ENCODE measurements at places on chromosomes 5 and 9.
A peak's percentile ranks its signal among the peaks of the same experiment; 100 is the strongest.

DNA sequence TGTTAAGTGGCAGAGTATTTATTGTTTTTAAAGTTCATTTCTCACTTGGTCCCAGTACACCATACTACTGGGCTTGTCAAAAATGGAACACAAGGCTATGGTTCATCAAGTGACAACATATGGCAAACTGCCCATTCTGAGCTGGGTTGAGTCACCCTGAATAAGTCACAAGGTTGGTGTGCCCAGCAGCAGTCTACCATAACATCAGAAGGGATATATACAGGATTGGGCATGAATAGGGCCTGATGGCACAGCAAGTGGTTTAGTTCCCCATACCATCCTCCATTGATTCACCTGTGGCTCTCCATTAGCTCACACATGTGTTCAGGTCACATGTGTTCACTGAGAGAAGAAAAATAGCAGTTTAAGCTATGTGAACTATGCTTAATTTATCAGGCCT lies 249.8 kb upstream of the PRDM9 start:
- no peak for DNase-seq

- DNase-seq = no peak
Observed at GRCh38 chr5:88269222-88269771, 652 bp upstream of the TMEM161B start.

GRCh38 chr5:132257131-132258101 lies at the start of gene PDLIM4:
Gene PDLIM4, plus strand, starts transcription at chr5:132257696. Its CDS starts 39 bp downstream, at chr5:132257735.
- no peak for DNase-seq

- DNase-seq = no peak
Observed at GRCh38 chr5:7868427-7868772, 431 bp downstream of the FASTKD3 start.

GRCh38 chr9:2674141-2674824 lies 43.0 kb upstream of the KCNV2 start:
- no peak for DNase-seq

- no peak for DNase-seq
Observed at GRCh38 chr9:85228111-85228855, 513.5 kb downstream of the AGTPBP1 start.

GRCh38 chr5:175516933-175517823 lies 38.8 kb downstream of the SFXN1 start:
- no peak for DNase-seq

- DNase-seq = no peak
Observed at GRCh38 chr9:3708751-3709150, 182.9 kb upstream of the RFX3 start.

GRCh38 chr5:55629815-55630214 lies 82.3 kb downstream of the SLC38A9 start:
- DNase-seq = no peak

- no peak for DNase-seq
Observed at GRCh38 chr5:159888860-159889259, 27.4 kb upstream of the ADRA1B start.

DNA sequence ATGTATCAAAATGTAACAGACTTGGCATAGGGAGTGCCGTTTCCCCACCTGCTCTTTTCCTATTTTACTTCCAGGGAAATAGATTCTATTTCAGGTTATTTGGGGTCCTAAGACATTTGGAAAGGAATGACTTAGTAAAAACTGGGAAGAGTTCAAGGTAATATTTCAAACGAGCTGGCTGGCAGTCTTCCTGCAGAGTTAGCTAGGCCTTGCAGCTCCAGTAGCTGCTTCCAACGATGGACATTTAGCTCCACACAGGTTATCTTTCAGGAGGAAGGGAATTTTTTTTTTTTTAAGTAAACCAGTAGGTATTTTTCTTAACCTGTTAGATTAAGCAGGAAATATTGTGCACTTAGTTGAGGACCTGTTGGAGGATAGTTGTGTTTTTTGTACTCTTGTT lies 45.2 kb downstream of the TLE4 start:
- no peak for DNase-seq

GRCh38 chr5:171600741-171601265 lies 181.4 kb downstream of the FGF18 start:
- DNase-seq = no peak

DNA sequence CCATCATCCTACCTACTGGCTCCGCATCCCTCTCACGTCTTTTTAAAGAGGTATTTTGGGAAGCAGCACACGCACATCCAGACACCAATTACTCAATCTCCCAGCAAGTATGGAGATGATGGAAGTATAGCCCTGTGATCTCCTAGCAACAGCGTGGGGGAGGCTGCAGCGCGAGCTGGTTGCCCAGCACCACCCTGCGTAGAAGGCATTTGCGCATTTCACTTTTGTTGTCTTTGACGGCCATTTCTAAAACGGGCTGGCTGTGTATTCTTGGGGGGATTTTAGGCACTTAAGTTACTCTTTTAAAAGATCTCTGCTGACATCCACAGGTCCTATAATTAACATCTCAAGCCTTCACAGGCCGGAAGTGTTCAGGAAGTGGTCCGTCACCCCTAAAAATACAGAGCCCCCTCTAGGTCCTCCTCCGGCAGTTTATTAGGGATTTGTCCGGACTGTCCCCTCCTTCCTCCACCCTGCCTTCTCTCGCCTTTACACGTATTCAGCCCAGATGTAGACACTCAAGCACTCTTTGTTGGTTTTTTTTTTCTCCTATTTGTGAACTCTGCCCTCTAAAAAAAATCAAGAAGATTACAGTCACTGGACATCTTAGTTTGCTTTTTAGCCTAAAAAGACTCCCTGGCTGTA lies 371.4 kb downstream of the NTRK2 start:
- no peak for DNase-seq

- DNase-seq = no peak
Observed at GRCh38 chr5:125348936-125349831, 602.7 kb upstream of the ZNF608 start.

GRCh38 chr5:32562843-32563242 lies 22.5 kb upstream of the SUB1 start:
- no peak for DNase-seq

- no peak for DNase-seq
Observed at GRCh38 chr9:125750627-125751011, 3.4 kb downstream of the PBX3 start.

GRCh38 chr5:142984011-142984410 lies 213.8 kb downstream of the ARHGAP26 start:
- no peak for DNase-seq

DNA sequence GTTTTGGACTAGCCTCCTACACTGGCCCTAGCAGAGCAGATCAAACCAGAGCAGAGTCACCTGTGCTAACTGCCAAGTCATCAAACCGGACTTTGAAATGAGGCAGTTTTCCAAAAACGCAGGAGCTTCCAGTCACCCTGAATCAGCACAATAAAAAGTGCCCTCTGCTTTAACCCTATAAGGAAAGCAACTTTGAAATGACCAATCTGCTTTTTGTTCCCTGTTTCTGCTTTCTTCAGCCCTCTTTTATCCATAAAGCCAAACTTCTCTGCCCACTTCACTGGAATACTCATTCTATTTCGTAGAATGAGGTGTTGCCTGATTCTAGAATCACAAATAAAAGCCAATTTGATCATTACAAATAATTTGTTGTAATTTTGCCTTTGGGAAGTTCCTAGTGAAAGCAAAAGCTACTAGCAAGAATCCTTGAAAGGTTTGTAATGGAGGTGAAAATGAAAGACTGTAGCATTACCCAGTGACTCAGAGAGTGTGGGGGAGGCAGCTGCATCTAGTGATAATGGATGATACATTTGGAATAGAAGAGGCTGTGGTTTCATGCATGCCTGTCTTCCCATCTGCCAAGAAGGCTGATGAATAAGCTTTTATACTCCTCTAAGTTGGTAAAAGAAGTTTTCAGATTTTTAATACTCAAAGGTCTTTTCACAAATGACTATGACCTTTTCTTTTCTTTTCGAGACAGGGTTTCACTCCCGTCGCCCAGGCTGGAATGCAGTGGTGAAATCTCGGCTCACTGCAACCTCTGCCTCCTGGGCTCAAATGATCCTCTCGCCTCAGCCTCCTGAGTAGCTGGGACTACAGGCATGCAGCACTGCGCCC lies 14.9 kb downstream of the SPAAR start:
- no peak for DNase-seq

GRCh38 chr5:133471699-133472098 lies 140.6 kb downstream of the FSTL4 start:
- no peak for DNase-seq

GRCh38 chr5:59107692-59108091 lies 524.8 kb downstream of the RAB3C start:
- no peak for DNase-seq

- DNase-seq = peak; percentile 27
Observed at GRCh38 chr5:83368319-83368718, 103.2 kb upstream of the VCAN start.

- DNase-seq = no peak
Observed at GRCh38 chr5:101534491-101535110, 631.5 kb upstream of the ST8SIA4 start.

DNA sequence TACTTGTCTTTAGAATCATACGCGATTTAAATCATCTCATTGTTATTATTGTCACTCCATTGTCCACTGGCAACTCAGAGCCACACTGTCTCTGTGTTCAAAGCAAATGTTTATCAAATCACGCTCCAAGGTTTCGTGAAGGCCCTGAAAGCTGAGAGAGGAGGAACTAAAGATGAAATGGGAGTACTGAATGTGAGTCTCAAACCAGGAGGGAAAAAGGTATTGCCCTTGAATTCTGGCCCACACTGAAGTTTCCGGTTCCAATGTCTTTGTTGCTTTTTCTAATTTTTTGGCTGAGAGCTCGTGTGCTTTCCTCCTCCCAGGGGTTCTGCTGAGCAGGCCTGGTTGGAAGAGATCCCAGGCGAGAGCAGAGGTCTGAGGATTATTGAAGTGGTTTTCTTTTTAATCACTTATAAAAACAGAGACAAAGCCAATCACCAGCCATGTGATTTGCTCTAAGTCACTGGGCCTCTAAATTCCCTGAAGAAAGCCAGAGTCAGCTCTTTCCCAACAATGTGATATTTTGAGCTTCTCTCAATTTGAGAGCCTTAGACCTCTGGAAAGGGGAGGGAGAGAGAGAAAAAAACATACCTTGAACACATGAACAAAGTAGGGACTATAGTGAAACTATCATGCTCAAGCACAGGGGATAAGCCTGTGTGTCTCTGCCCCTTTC lies 420.8 kb upstream of the GRAMD2B start:
- DNase-seq = peak; percentile 74

DNA sequence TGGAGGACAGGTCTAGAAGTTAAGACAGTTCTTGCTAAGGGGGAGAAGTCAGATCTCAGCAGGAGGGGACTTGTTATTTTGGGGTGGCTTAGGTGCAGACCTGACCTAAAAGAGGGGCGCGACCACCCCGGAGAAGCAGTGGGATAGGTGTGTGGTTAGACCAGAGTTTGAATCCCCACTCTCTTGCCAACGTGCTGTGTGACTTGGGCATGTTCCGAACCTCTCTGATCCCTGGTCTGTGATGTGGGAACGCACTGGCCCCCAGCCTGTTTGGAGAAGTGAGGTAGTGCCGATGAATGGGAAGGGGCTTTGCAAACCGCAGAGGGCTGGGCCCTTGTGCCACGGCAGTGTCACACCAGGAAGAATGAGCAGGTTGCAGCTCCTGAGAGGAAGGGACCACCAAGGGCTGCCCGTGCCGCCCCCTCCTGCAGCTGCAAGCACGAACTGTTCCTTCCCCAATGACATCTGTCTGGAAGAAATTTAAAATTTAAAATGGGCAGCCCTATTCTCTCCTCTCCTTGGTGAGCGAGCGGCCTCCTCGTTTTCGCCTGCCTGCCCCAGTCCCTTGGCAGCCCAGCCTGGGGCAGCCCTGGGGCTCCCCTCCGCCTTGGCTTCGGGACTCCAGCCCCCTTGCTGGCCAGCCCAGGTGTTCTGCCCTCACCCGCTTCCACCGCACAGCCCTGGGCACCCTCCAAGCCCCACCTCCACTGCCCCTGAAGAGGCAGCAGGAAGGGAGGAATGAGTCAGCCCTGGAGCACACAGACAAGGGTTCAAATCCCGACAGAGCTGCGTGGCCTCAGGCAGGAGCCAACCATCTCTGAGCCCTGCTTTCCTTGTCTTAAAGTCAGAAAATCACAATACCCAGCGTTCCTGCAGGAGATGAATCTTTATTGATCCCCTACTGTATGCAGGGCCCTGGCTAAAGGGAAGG lies 1.6 kb downstream of the FIBCD1 start:
- no peak for DNase-seq

- DNase-seq = no peak
Observed at GRCh38 chr9:109775516-109775915, 4.5 kb upstream of the PALM2AKAP2 start.

DNA sequence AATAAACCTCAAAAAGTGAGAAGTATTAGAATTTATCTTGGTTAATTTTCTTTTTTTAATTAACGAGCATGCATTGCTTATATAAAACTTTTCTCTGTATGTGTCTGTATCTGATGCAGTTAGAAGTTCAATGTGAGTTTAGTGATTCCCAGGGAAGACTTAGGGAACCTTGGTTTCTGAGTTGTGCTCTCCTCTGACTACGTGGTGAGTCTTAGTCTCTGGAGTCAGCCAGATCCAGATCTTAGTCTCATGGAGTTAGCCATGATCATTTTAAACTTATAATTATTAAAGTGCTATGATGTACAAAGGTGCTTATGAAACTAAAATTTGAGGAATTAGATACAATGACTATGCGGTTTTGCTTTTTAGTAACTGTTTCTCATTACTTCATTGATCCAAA lies 285.3 kb upstream of the DMRT1 start:
- DNase-seq = no peak

DNA sequence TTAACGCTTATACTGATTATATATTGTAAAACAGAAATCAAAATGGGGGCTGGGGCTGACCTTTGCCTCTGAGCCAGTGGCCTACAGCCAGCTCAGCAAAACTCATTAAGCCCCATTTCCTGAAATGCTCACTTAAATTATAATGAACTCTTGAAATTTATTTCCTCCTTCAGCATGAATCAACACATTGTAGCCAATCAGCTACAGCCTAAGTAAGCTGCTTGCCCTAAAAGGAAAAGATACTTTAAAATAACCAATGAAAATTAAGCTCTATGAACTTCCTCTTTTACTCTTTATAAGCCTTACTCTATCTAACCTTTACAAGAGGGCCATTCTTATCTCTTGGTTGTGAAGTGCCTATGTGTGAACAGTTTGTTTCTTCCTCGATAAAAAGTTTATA lies 33.5 kb upstream of the SUB1 start:
- DNase-seq = no peak

GRCh38 chr5:143833177-143833576 lies 21.2 kb downstream of the HMHB1 start:
- DNase-seq = no peak

DNA sequence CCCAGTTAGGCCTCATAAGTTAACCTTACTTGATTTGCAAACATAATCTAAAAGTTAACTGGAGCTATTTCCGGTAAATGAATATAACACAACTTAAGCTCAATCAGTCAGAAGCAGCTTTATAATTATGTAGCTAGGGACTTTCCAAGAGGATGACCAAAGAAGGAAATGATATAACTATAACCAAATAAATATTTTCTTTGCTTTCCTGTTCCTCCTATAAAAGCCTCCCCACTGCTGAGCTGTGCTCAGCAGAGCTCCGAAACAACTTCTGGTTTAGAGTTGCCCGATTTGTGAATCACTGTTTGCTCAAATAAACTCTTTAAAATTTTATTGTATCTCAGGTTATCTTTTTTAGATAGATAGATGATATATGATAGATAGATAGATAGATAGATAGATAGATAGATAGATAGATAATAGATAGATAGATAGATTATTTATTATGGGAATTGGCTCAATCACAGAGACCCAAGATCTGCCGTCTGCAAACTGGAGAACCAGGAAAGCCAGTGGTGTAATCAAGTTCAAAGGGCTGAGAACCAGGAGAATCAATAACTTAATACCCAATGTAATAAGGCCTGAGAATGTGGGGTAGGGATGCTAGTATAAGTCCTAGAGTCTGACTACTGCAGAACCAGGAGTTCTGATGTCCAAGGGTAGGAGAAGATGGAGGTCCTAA lies 19.3 kb upstream of the TMEM161B start:
- no peak for DNase-seq
